ENCODE measurements at places on chromosomes 6 and 20.

- no peak for DNase-seq
Measured at GRCh38 chr6:142886431-142887170, 58.4 kb downstream of the HIVEP2 start.

DNA sequence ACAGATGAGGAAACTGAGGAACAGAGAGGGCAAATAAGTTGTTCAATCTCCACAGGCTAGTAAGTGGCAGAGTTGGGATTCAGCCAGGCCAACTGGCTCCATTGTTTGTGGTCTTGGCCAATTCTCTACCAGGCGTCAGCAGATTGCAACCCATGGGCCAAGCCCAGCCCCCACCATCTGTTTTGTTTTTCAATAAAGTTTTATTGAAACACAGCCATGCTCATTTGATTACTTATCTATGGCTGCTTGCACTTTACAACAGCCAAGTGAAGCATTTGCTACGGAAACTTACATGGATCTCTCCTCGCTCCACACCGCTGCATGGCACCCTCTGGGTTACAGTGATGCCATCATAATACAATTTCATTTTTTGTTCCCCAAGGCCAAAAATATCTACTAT lies 90.8 kb downstream of the ZNF217 start:
- DNase-seq = no peak

DNA sequence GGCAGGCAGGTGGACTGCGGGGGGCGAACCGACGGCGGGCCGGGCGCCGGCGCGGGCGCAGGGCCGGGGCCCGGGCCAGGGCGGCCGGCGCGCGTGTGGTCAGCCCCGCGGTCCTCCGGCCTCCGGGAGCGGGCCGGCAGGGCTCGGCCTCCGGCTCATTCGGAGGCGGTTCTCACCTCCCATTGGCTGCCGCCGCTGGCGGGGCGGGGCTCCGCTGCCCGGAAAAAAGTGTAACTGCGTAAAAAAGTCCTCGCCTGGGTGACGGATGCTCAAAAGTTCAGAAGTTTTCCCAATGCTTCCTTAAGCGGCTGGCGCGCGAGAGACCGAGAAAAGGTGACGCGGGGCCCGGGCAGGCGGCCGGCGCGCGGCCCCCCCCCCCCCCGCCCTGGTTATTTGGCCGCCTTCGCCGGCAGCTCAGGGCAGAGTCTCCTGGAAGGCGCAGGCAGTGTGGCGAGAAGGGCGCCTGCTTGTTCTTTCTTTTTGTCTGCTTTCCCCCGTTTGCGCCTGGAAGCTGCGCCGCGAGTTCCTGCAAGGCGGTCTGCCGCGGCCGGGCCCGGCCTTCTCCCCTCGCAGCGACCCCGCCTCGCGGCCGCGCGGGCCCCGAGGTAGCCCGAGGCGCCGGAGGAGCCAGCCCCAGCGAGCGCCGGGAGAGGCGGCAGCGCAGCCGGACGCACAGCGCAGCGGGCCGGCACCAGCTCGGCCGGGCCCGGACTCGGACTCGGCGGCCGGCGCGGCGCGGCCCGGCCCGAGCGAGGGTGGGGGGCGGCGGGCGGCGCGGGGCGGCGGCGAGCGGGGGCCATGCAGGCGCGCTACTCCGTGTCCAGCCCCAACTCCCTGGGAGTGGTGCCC lies at the start of gene FOXC1:
FOXC1 (plus strand) TSS at position 268 of the 849 bp plus-strand sequence; CDS start at position 799, 531 bp downstream.
- DNase-seq = no peak

DNA sequence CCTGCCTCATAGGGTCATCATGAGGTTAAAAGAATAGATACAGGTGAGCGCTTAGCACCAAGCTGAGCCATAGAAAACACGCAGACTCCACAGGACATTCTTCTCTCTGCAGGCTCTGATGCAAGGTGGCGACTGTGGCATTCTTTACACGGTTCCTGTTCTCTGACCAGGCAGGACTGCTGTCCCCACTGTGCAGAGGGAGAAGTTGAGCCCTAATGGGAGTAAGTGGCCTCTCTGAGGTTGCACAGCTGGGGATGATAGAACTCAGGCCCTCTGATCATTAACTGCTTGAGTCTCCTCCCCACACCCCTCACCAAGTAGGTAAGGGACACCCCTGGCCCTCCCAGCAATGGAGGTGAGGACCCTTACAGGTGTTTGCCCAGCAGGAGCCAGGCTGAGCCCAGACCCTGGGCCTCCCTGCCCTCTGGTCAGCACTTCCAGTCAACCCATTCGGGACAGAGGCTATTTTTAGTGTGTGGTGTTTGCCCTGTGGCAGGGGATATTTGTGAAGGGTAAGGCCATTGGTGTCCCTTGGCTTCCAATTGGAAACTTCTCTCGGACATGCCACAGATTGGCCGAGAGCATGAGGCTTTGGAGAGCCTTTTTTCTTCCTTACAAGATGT lies 116.8 kb downstream of the VEGFA start:
- no peak for DNase-seq

DNA sequence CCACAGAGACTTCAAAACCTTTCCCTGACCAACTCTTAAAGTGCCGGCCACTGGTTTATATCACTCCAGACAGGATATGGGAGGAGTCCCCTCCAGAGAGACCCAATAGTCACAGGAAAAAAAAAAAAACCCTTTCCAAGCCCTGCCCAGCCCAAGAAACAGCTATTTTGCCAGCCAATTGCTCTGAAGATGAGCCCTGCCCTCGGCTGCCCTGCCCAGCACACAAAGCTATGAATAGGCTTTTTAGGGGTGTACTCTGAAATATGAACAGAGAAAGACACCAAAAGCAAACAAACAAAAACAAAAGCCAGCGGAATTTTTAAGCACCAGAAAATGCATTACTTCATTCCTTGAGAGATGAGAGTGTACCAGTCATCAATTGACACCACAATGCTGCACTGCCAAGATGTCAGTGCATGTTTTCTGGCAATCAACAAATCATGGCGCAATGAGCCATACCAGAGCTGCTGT lies 275.1 kb downstream of the C6orf118 start:
- no peak for DNase-seq

DNA sequence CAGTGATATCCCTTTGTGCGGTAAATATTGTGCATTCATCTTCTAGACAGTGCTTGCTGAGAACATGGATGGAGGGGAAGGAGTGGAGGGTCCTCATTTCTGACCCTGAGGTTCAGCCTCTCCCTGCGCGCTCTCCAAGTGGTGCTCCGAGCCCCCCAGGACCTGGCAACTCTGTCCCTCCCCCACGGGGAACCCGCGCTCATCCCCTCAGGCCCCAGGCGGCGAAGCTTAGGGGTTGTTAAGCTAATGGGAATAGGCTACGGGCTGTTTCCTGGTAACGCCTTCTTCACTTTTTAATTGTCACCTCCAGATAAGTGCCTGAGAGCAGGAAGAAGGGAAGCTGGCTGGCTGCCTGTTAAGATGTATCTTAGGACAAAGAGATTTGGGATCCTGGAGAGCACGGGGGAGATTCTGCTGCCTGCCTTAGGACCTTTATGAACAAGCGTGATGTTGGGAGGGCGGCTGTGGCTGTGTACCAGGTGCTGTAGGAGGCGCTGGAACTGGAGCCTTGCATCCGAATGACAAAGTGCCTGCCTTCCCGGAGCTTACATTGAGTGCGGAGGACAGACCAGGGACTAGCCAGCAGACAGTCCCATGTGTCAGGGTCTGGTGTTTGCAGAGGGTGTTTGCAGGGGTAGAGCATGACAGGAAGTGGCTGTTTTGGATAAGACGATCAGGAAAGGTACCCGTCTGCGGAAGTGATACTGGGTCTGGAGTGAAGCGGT lies 11.7 kb downstream of the TSHZ2 start:
- no peak for DNase-seq

DNA sequence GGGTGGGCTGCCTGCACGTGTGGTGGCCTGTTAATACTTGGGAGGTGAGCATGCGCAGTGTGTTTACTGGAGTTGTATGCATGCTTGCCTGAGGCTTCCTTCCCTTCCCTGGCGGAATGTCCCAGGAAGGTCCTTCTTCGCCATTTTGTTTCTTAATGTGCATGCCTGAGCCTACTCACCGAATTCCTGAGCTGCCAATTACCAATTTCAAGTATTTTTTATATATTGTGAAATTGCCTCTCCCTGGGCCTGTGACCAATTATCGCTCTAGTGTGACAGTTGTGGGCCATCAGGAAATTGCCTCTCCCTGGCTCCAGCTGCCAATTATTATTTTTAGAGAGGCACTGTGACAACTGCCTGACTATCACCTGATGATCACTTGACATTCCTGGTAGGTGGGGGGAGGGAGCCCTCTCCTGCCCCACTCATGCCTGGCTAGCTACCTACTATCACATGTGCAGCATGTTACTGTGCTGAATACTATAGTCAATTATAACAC lies 70.0 kb downstream of the FAM50B start:
- DNase-seq = no peak

- no peak for DNase-seq
Measured at GRCh38 chr6:125808060-125808459, 17.3 kb downstream of the NCOA7 start.

- DNase-seq = no peak
Measured at GRCh38 chr6:5191222-5191621, 69.5 kb downstream of the LYRM4 start.

GRCh38 chr6:79821859-79822258 lies 125.5 kb downstream of the ELOVL4 start:
- no peak for DNase-seq

GRCh38 chr6:168956884-168957730 lies 296.5 kb downstream of the THBS2 start:
- DNase-seq = no peak

DNA sequence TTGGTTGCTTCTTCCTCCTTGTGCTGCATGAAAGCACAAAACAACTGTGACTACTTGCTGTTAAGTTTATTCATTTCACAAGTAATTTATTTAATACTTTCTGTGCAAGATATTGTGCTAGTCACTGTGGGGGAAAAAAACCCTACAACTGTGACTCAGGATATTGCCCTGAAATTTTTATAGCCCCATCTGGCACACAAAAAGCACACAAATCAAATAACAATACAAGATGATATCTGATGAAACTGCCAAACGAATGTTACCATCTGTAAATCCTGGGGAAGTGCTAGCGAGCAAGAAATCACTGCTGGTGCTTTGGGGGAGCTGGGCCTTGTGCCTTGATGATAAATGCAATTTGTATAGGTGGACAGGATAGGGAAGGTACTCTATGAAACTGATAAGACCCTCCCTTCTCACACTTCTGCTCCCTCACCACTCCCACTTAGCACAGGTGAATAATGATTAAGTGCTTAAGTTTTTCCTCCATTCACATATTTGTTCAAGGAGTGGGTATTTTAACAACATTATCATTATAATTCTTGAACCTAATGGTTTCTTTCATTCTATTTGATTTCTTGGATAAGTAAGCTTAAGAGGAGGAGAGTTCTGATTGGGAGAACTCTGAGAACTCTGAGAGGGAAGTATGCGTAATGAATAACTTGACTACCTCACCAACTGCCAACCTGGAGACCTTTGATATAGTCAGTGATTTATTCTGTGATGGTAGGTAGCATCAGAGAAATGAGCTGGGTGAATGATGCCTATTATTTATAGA lies 115.3 kb downstream of the RTN4IP1 start:
- no peak for DNase-seq

DNA sequence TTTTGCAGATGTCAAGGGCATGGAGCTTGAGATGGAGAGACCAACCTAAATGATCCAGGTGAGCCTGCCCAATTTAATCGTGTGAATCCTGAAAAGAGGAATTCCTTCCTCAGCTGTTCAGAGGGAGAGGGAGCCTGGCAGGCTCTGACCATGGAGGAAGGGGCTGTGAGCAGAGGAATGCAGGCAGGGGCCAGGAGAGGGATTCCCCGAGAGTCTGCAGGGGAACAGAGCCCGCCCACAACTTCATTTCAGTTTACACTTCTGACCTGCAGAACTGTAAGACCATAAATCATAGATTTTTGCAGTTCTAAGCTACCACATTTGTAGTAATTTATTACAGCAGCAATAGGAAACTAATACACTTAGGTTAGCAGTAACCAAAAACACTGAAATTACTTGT lies 164.1 kb downstream of the TBXT start:
- no peak for DNase-seq

DNA sequence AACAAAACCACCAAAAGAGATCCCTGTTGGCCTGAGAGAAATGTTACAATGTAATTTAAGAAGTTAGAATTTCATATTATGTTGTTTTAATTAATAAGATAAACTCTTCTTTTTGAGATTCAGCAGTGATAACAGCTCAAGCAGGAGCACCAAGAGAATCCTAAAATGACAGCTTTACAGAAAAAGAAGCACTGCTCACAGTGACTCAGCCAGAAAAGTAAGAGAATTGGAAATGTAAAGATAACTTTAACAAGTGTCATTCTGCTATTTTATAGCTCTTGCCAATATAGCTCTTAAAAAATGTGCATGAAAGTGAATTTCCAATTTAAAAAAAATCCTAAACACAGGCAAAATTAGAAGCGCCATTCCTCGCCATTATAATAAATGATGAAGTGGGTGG lies 111.3 kb downstream of the UBE3D start:
- DNase-seq = no peak

DNA sequence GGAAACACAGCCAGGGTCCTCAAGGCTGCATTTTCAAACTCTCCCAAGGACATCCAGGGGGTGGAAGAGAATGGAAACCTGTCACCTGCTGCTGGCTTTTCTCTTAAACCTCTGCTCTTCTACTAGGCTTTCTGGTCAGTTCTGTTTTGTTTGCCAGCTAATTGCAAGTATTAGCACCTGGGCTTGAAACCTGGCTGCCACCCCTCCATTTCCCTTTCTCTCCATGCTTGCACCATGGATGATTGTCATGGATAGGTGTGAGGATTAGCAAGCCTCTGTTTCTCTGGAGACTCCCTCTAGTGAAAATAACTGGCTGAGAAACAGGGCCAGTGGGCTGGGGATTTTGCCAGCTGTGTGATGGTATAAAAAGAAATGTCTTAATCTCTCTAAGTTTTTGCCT lies 33.0 kb upstream of the GPR6 start:
- DNase-seq = no peak

- no peak for DNase-seq
Measured at GRCh38 chr20:22339946-22340345, 244.4 kb downstream of the FOXA2 start.

DNA sequence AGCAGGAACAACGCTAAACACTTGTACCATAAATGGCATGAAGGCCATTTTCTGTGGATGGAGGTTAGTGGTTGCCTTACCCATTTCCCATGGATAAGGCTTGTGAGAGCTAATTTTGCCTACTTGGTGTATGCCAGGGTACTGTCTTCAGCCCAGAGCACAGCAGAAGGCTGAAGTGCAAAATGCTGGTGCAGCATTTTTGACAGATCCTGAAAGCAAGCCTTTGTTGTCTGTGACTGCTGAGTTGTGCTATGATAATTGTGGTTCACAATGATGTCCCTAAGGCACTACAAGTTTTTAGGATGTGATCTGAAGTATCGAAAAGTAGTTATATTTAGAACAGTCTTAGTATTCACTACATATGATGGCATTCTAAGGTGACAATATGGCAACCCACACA lies 14.7 kb upstream of the HMGN3 start:
- DNase-seq = no peak

DNA sequence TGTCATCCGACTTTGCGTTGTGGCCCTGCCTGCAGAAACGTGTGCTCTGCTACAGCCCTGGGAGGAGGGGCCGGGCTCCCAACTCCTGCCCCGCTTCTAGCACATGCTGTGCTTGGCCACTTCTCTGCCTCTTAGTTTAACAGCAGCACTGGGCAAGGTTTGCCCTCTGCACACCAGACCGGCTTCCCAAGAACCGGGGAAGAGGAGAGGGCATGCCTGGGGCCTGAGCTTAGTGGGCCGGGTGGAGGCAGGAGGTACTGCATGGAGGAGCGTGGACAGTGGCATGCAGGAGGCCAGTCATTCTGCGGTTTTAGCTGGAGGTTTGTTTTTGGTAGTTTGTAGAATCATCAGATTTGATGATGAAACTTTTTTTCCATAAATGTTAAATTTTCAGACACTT lies 45.5 kb downstream of the CEP43 start:
- no peak for DNase-seq

GRCh38 chr20:60069656-60070055 lies 111.4 kb downstream of the CDH26 start:
- DNase-seq = no peak

Measured in stimulated activated CD8-positive, alpha-beta memory T cell treated with anti-CD3 and anti-CD28 coated beads, Interleukin-7, amount 100 ng/mL, for 24 hours (primary cell).